ENCODE measurements at places on chromosomes 6 and 20.

- no peak for DNase-seq
Measured at GRCh38 chr6:51608932-51609331, 478.5 kb downstream of the PKHD1 start.

DNA sequence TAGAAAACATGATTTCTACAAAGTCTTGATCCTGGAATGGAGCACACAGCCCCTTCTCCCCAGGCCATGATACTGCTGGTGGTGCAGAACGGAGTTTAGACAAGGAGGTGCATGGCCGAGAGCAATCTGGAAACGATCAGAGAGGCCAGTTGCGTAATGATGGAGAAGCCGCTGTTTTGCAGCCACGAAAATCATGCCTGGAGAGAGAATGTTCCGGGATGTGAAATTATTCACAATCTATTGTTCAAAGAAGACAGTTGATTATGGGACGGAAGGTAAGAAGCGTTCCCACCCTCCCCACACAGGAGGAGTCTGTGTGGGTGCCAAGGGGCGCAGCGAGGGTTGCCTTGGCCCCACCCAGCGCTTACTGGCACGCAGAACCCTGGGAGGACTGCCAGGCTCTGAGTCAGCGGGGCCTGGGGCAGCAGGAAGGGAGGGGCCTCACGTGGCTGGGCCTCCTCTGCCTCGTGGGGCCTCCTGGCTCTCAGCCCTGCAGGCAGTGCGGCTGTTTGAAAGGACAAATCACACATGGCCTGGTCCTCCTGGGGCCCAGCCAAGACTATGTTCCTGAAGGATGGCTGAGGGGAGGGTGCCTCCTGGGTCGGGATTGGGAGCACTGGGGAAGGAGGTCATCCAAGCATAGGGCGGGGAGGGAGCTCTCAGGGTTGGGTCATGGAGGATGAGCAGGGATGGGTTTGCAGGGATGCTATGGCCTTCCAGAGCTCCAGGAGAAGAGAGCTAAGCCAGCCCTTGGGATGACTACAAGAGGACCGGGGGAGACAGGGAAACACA lies 8.7 kb upstream of the AP5S1 start:
- DNase-seq = peak; percentile 99

GRCh38 chr6:141451511-141452353 lies 681.0 kb upstream of the GJE1 start:
- peak; percentile 48 for DNase-seq

DNA sequence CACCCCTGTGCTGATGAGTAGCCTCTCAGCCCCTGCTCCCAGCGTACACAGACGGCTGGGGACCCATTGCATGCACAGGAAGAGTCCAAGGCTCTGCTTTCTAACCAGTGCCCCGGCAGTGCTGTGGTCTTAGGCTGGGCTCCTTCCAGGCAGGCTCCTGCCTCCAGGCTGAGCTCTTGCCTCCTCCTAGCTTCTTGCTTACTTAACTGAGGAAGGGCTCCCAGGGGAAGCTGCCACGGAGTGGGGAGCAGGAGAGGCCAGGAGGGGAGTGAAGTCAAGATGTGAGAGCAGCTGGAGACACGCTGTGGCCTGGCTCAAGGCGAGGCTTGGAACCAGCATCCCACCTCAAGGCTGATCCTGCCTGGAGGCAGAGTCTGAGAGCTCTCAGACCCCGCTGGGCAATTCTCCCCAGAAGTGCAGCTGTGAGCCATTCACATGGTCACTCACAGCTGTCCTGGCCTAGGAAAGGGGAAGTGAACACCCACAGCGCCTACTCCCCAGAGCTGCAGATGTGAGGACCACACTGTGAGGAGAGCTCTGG lies 141.0 kb downstream of the TBXT start:
- DNase-seq = no peak

GRCh38 chr20:31815408-31816188 lies 3.6 kb upstream of the MYLK2 start:
- DNase-seq = peak; percentile 36

GRCh38 chr20:50056951-50057713 lies 55.8 kb downstream of the UBE2V1 start:
- DNase-seq = no peak

DNA sequence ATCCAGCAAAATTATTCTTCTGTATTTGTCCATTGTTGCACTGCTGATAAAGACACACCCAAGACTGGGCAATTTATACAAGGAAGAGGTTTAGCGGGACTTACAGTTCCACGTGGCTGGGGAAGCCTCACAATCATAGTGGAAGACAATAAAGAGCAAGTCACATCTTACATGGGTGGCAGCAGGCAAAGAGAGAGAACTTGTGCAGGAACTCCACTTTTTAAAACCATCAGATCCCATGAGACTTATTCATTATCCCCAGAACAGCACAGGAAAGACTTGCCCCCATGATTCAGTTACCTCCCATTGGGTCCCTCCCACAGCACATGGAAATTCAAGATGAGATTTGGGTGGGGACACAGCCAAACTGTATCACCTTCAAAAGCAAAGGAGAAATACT lies 286.5 kb upstream of the ECI2 start:
- no peak for DNase-seq

- DNase-seq = no peak
Measured at GRCh38 chr6:170367241-170367640, 60.7 kb downstream of the FAM120B start.

DNA sequence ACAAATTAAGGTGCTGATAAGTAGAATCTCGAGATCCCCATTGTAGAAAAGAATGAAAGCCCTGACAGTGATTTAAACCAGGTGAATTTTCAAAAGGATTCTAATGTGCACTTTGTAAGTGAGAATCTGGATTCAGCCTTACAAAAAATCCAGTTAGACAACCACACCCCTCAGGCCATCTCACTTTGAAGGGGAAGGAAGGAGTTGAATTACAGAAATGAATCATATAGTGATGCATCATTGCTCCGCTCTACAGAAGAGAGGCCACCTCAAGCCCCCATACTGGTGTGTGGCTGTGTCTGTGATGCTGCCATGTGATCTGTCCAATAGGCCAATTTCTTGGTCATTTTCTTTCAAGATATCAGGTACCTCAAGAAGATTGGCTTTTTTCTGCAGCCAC lies 85.5 kb upstream of the NT5E start:
- peak; percentile 8 for DNase-seq

DNA sequence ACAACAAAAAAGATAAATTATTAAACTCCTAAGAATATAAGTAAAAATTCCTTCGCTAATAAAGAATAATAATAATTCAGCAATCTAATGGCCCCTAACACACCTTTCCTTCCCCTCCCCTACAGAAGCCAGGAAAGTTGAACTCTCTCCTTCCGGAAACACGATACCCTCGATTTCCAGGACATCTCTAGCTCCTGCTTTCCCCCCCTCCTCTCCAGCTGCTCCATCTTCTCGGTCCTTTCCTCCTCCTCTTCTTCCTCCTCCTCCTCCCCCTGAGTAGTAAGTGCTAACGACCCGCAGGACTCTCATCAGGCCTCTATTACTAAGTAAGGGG lies 603 bp downstream of the TASP1 start:
- peak; percentile 19 for DNase-seq

- DNase-seq = no peak
Measured at GRCh38 chr6:45630801-45631200, 253.1 kb upstream of the SUPT3H start.

DNA sequence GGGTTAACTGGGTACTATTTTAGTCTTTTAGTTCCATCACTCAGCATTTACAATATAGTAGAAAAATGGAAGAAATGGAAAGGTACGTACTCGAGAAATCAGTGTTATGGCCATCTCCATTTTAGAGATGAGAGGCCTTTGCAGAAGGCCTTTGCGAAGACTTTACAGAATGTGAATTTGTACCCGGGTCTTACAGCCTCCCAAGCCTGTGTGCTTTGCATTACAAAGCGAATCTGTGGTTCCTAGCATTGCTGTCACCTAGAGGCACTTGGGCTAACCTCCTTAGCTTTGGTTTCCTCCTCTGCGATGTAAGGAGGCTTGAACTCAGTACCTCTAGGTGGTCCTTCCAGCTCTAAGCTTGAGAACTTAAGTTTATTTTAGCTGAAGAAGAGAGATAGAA lies 10.9 kb downstream of the VAPB start:
- no peak for DNase-seq

DNA sequence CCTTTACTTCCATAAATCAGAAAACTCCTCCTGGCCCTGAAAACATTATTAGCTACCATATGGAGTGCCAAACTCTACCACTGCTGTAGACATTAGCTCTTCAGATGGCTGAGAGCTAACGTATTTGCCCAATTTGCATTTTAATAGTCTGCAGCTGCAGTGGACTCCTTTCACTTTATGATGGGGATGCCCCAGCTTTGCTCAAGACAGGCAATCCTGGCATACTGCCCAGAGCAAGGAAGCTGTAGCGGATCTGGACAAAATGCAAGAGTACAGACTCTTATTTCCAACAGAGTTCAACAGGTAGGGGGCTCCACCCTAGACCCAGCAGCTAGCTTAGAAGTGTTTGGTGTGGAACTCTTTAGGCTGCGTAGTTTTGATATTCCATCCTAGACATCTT lies 246.7 kb downstream of the FOXC1 start:
- DNase-seq = peak; percentile 21

GRCh38 chr20:47816487-47817451 lies 31.5 kb upstream of the SULF2 start:
- DNase-seq = no peak

- DNase-seq = peak; percentile 77
Measured at GRCh38 chr20:62143081-62143956, at the start of the genes PSMA7 and SS18L1. TSS of gene PSMA7 (minus strand) at chr20:62143394. CDS start at chr20:62143303, 91 bp downstream. TSS of gene SS18L1 (plus strand) at chr20:62143769. CDS start at chr20:62143821, 52 bp downstream.

DNA sequence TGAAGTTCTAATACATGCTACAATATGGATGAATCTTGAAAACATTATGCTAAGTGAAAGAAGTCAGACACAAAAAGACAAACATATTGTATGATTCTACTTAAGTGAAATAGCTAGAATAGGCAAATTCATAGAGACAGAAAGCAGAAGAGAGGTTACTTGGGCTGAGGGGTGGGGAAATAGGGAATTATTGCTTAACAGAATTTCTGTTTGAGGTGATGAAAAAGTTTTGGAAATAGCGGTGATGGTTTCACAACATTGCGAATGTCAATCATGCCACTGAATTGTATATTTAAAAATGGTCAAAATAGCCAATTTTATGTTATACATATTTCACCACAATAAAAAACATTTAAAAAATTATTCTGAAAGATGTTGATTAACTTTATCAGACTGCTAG lies 6.1 kb downstream of the SLC26A8 start:
- no peak for DNase-seq

DNA sequence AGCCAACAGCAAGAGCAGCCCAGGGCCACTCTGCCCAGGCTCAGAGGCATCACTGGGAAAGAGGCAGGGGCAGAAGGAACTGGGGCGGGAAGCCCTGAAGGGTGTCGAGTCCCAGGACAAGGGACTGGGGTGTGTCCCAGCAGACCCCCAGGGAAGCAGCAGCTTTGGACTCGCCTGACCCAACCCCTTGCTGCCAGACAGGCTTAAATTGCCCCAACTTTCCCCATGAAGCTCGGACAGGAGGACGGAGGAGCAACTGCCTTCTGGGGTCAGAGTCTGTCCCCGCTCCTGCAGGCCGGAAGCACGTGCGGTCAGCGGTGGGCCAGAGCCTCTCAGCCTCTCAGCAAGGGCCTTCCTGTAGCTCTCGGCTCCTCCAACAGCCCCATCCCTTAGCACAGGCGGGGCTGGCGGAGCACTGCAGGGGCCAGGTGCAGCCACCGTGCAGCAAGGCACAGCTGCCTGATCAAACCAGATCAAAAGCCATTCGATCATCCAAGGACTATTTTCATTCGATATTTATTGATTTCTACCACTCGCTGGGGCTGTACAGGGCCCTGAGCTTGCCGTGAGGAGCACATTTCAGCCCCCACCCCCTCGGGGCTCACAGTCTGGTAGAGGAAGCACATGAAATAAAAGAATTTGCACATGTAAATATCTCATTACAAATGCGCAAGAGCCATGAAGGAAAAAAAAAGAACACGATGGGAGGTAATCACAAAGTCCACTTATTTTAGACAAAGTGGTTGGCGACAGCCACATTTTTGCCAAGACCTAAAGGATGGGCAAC lies 31.8 kb upstream of the STX16 start:
- no peak for DNase-seq

- DNase-seq = peak; percentile 90
Measured at GRCh38 chr20:19688031-19688806, 69.8 kb upstream of the RIN2 start.

GRCh38 chr20:53343448-53343847 lies 250.2 kb downstream of the ZNF217 start:
- DNase-seq = no peak

DNA sequence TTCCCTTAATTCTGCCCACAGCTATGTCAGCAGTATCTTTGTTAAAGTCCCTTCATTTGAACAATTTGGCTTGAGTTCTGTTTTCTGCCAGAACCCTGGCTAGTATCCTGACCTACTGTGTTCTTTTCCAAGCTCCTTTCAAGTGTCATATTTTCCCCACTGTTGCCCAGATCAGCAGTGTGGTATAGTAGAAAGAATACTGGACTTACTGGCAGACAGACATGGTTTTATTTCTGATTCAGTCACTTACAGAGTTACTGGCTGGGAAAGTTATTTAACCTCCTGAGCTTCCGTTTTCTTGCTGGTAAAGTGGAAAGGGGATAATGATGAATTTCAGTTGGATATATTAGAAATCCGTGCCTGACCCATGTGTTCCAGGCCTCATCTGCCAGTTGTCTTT lies 39.8 kb upstream of the RAB23 start:
- DNase-seq = no peak

- DNase-seq = no peak
Measured at GRCh38 chr6:168136001-168136400, 57.0 kb upstream of the FRMD1 start.

GRCh38 chr20:10625641-10626040 lies 48.2 kb downstream of the JAG1 start:
- DNase-seq = no peak

- DNase-seq = no peak
Measured at GRCh38 chr20:53088786-53089185, 116.6 kb downstream of the TSHZ2 start.

DNA sequence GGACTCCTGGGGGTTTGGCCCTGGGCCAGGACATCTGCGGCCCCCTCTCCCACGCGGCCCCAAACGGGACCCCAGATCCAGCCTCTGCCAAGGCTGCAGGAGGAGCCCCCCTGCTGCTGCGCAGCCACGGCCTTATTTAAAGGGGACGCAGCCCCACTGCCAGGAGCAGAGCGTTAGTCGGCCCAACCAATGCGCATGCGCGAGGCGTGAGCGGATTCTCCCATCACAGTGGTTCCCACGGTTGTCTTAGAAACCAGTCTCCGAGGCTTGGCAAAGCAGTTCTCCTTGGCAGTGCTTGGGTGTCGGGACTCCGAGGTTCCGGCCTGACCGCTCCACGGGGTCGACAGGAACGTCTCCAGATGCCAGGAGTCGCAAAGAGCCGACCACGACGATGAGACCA lies 288.3 kb upstream of the ZNF337 start:
- DNase-seq = peak; percentile 31

- peak; percentile 66 for DNase-seq
Measured at GRCh38 chr6:38973178-38974057, 75.2 kb upstream of the GLP1R start.

DNA sequence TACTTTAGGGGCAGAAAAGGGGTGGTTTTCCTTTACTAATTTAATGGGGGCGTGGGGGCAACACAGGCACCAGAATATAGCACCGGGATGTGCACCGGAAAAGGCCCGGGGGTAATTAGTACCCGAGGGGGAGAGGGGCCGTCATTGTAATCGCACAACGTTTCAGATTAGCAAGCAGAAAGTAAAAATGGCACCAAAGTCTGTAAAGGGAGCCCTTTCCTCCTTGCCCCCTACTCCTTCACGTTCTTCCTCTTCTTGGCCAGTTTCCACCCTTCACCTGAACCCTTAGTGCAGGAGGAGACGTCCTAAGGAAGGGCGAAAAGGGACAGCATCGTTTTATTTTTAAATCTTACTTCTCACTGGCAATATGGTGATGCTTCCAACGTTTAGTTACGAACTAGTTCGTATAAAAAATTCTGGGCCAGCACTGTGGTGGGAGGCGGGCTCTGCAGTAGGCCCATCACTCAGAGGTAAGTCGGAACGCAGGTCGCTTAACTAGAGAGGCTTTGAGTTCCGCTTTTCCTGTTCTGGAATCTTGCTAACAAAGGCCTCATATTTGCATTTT lies 742 bp upstream of the CEP85L start:
- DNase-seq = no peak

All from amniotic epithelial cell (primary cell).